ENCODE measurements at places on chromosomes 7 and 10.
A peak's percentile ranks its signal among the peaks of the same experiment; 100 is the strongest.

DNA sequence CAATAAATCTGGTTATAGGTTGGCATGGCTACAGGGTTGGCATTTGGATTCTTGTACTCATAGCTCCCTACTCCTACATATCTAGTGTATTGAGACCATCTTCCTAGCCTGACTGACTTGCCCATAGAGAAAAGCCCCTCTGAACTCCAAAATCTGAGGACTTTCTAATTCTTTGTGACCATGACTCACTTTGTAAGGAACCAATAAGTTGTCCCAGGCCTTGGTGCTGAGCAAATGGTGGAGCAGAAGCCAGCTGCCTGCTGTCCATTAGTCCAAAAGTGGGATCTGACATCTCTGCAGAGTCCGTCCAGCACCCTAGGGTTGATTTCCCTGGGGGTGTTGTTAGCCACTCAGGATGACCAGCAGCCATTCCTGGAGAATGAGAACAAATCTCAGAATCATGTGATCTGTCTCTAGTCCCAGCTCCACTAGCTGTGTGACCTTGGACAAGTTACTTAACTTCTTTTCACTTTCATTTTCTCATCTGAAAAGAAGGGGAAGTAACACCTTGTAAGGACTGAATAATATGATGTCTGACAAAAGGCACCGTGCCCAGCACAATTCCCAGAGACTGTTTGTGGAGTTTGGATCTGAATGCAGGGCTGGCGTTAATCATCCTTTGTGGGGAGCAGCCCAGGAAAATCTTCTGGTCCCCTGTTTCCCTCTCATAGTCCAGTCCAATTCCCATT, 44.1 kb downstream of the MTURN start:
- peaks cover 19% of the 10 kb centered on the region for H3K4me1 ChIP-seq
- no peak for DNase-seq
- H3K4me3 ChIP-seq = no peak overlapping the region

DNA sequence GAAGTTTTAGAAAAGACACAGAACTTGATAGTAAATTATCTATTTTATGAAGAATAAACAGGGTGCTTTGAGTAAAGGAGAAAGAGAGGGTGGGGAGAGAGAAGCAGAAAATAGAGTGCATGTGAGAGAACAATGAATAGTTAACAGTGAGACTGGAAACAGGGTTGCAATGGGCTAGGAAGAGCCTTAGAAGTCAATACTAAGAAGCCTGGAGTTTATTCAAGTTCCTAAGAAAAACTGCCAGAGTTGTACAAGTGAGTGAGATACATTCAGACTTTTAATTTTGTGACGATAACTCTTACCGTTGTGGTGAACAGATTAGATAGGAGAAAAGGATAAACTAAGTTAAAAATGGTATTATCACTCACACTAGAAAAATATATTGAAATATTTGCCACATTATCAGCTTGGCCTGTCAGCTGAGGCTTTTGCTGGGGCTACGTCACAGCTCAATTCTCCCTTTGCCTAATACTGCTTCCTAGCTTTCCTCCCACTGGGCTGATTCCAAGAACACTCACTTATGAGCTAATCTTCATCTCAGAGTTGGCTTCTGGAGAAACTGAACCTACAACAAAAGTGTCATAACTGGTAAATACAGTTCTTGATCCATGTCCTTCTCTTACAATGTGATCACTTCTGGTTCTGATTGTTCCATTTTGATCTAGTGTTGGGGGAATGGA, 92.7 kb downstream of the SEMA3D start:
- no peaks in the 10 kb centered on the region for H3K36me3 ChIP-seq
- H3K4me1 ChIP-seq = no peaks in the 10 kb centered on the region
- H3K27me3 ChIP-seq = no peaks in the 10 kb centered on the region
- no peak for DNase-seq
- H3K4me3 ChIP-seq = no peak overlapping the region
- no peak overlapping the region for H3K27ac ChIP-seq

- H3K27me3 ChIP-seq = no peaks in the 10 kb centered on the region
- no peaks in the 10 kb centered on the region for H3K4me1 ChIP-seq
- H3K27ac ChIP-seq = peak overlapping the region; percentile 66
- peak overlapping the region; percentile 38 for H3K4me3 ChIP-seq
- H3K36me3 ChIP-seq = no peaks in the 10 kb centered on the region
Measured at GRCh38 chr7:101232141-101232850, 5.3 kb downstream of the CLDN15 start.

DNA sequence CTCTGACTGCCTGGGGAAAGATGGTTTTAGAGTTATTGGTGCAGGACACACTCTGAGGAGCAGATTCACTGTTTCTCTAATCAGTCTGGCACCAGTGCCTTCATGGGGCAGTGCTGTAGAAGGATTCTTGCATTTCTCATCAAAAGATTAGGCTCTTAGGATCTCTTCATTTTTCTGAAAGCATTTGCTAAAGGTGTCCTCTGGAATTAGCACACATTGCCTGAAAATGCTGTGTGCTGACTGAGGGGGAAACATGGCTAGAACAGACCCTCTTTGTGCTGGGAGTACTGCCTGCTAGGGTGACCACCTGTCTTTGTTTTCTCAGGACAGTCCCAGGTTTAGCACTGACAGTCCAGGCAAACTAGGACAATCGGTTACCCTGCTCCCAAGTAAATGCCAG, 301.0 kb downstream of the PTEN start:
- no peaks in the 10 kb centered on the region for H3K36me3 ChIP-seq
- no peaks in the 10 kb centered on the region for H3K4me1 ChIP-seq
- no peak overlapping the region for H3K27ac ChIP-seq
- H3K27me3 ChIP-seq = no peaks in the 10 kb centered on the region
- H3K4me3 ChIP-seq = no peak overlapping the region

GRCh38 chr10:51318399-51319172, 244.3 kb downstream of the PRKG1 start:
- H3K4me1 ChIP-seq = no peaks in the 10 kb centered on the region
- H3K4me3 ChIP-seq = no peak overlapping the region
- no peak overlapping the region for H3K27ac ChIP-seq
- no peaks in the 10 kb centered on the region for H3K27me3 ChIP-seq
- DNase-seq = no peak

GRCh38 chr7:72343991-72344390, 68.1 kb downstream of the CALN1 start:
- no peaks in the 10 kb centered on the region for H3K27me3 ChIP-seq
- H3K4me1 ChIP-seq = no peaks in the 10 kb centered on the region
- no peak overlapping the region for H3K27ac ChIP-seq
- DNase-seq = no peak
- no peaks in the 10 kb centered on the region for H3K36me3 ChIP-seq

DNA sequence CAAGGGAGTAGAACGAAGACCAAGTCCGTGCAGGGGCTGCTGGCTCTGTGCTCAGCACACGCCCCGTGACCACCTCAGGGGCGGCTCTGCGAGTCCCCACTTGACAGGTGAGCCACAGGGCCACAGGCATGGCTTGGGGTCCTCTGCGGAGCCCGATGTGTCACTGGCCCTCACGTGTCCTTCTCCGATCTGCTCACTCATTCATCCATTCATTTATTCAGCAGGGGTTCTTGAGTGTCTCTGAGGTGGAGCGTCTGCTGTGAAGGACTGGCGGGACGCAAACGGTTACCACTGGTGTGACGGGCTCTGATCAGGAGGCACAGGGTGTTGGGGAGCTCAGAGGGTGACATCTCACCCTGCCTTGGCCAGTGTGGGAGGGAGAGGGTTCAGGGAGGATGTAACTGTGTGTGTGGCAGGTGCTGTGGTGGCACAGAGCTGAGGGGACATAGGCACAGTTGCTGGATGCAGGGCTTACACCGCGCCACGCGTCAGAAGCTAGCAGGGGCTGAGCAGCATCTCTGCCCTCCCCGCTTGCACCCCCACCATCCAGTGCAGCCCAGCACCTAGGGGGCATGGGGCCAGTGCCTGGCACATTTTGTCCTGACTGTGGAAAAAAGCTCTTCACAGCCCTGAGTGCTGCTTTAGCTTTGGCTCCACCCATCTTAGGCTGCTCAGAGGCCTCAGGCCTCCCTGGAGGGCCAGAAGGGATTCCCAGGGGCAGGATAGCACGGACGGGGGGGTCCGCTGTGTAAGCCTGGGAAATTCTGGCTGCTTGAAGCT, 116.8 kb downstream of the LHPP start:
- DNase-seq = no peak
- no peak overlapping the region for H3K4me3 ChIP-seq
- no peak overlapping the region for H3K27ac ChIP-seq
- no peaks in the 10 kb centered on the region for H3K27me3 ChIP-seq

- H3K36me3 ChIP-seq = no peaks in the 10 kb centered on the region
- H3K27me3 ChIP-seq = no peaks in the 10 kb centered on the region
- H3K4me1 ChIP-seq = peaks cover 27% of the 10 kb centered on the region
- peak overlapping the region; percentile 99 for H3K27ac ChIP-seq
Measured at GRCh38 chr10:17644485-17644943, 563 bp downstream of the STAM start.

GRCh38 chr10:79331709-79332108, 15.6 kb upstream of the PPIF start:
- no peaks in the 10 kb centered on the region for H3K4me1 ChIP-seq
- H3K36me3 ChIP-seq = no peaks in the 10 kb centered on the region

DNA sequence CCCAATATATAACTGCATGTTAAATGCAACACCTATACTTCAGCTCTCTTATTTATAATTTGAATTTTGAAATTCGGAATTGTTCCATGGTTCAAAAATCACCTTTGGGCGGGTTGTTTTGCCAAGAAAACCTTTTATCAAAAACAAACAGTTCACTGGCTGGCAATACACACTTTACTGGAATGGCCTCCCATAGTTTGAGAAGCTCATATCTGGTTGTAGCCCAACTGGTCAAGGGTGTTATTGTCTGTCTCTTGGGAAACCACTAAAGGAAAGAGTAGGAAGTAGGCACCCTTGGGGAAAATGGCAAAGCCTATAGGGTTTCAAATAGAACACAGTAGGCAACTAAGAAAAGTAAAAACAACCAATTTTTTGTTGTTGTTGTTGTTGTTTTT, 117.9 kb downstream of the HIPK2 start:
- peak; percentile 69 for DNase-seq
- peaks cover 61% of the 10 kb centered on the region for H3K4me1 ChIP-seq
- no peak overlapping the region for H3K4me3 ChIP-seq
- peak overlapping the region; percentile 60 for H3K27ac ChIP-seq
- H3K27me3 ChIP-seq = no peaks in the 10 kb centered on the region

DNA sequence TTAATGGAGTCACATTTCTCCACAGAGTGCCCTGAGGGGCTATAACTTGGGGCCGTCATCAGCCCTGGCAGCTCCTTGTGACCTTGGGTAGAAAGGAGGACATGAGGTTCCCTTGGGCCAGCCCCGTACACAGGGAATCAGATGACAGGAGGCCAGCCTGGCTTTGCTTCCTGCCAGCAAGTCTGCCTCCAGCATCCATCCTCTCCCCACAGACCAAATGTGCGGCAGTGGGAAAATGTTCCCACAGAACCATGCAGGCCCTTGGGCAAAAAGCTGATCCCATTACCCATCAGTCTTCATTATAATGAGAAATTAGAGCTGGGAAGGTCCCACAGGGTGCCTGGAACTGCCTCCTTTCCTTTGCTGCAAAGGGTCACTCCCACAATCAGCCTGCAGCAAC, 908.3 kb downstream of the GRID1 start:
- no peak for DNase-seq
- no peaks in the 10 kb centered on the region for H3K4me1 ChIP-seq

DNA sequence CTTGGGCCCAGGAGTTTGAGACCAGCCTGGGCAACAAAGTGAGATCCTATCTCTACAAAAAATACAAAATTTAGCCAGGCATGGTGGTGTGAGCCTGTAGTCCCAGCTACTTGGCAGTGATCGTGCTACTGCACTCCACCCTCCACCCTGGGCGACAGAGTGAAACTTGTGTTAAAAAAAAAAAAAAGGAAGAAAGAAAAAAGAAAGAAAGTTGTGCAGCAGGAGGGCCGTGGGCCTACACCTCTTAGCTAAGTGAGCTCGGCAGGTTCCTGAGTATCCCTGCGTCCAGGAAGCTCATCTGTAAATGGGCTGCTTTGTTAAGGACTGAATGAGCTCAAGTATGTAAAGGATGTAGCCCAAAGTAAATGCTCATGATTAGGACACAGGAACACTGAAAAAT, 155.0 kb downstream of the RNF216 start:
- H3K36me3 ChIP-seq = peaks cover 14% of the 10 kb centered on the region
- no peaks in the 10 kb centered on the region for H3K27me3 ChIP-seq
- no peaks in the 10 kb centered on the region for H3K4me1 ChIP-seq
- DNase-seq = no peak
- no peak overlapping the region for H3K4me3 ChIP-seq
- no peak overlapping the region for H3K27ac ChIP-seq

- H3K36me3 ChIP-seq = no peaks in the 10 kb centered on the region
- DNase-seq = no peak
- H3K4me3 ChIP-seq = no peak overlapping the region
- no peaks in the 10 kb centered on the region for H3K27me3 ChIP-seq
Measured at GRCh38 chr10:71223347-71224058, 11.1 kb downstream of the UNC5B start.

- DNase-seq = no peak
- no peaks in the 10 kb centered on the region for H3K36me3 ChIP-seq
- no peak overlapping the region for H3K27ac ChIP-seq
Measured at GRCh38 chr7:128794020-128794419, 2.3 kb downstream of the CCDC136 start.

DNA sequence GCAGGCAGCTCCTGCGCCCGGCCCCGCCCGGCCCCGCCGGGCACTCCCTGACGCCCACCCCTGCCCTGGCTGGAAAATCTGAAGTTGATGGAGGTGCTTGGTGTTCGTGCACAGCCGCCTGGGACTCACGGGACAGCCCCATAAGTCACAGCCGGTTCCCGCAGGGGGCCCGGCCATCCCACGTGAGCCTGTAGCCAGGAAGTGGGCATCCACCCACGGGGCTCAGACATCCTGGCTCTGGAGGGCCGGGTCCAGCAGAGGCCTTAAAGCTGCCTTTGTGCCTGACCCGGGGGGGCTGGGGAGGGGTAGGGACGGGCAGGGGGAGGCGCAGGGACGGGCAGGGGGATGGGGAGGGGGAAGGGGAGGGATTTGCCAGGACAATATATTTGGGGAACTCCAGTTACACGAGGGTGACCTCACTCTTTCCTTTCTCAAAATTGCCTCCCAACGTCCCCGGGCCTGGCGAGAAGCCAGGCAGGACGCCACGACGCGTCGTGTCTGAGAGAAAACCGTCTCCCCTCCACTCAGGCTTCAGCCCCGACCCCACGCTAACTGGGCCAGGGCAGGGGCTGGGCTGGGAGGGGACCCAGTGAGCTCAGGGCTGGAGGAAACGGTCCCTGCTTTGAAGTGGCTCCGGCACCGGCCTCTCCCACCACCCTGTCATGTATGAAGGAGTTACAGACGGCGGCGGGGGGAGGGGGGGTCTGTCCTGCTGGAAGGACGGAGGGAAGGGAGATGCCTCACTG, 82.1 kb upstream of the PDGFA start:
- DNase-seq = no peak
- H3K4me1 ChIP-seq = no peaks in the 10 kb centered on the region
- no peaks in the 10 kb centered on the region for H3K27me3 ChIP-seq
- H3K27ac ChIP-seq = no peak overlapping the region
- H3K4me3 ChIP-seq = no peak overlapping the region
- H3K36me3 ChIP-seq = no peaks in the 10 kb centered on the region

GRCh38 chr7:77321300-77321699, 94.8 kb downstream of the GSAP start:
- no peak for DNase-seq
- H3K4me3 ChIP-seq = no peak overlapping the region
- no peak overlapping the region for H3K27ac ChIP-seq
- no peaks in the 10 kb centered on the region for H3K4me1 ChIP-seq
- H3K36me3 ChIP-seq = no peaks in the 10 kb centered on the region

- no peak for DNase-seq
- no peak overlapping the region for H3K4me3 ChIP-seq
- no peak overlapping the region for H3K27ac ChIP-seq
- no peaks in the 10 kb centered on the region for H3K4me1 ChIP-seq
Measured at GRCh38 chr7:68362745-68363518, 1235.3 kb upstream of the AUTS2 start.

GRCh38 chr10:109259293-109259692, 664.0 kb downstream of the XPNPEP1 start:
- no peak overlapping the region for H3K27ac ChIP-seq
- H3K27me3 ChIP-seq = no peaks in the 10 kb centered on the region
- no peak overlapping the region for H3K4me3 ChIP-seq
- H3K36me3 ChIP-seq = no peaks in the 10 kb centered on the region

Data from pancreas (tissue), 10 donors.